ENCODE measurements at places on chromosomes 12 and 14.
A peak's percentile ranks its signal among the peaks of the same experiment; 100 is the strongest.

DNA sequence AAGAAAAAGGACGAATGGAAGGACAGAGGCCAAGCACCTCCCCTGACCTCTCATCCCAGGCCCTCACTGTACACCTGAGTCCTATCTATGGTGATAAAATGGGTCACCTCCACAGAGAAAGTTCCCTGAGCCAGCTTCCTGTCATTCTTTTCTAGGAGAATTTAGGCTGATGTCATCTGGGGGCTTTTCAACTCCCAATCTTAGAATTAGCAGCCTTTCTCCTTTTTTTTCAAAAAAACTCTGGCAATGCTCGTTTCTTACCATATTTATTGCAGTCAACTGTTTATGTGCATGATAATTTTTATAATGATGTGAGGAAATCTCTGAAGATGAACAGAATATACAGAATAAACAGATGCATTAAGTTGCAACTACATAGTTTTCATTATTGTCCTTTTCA lies 177.6 kb downstream of the SNAPC1 start:
- DNase-seq: no peak

- no peak for DNase-seq
Observed at GRCh38 chr14:93103392-93104080, 12.2 kb downstream of the ITPK1 start.

DNA sequence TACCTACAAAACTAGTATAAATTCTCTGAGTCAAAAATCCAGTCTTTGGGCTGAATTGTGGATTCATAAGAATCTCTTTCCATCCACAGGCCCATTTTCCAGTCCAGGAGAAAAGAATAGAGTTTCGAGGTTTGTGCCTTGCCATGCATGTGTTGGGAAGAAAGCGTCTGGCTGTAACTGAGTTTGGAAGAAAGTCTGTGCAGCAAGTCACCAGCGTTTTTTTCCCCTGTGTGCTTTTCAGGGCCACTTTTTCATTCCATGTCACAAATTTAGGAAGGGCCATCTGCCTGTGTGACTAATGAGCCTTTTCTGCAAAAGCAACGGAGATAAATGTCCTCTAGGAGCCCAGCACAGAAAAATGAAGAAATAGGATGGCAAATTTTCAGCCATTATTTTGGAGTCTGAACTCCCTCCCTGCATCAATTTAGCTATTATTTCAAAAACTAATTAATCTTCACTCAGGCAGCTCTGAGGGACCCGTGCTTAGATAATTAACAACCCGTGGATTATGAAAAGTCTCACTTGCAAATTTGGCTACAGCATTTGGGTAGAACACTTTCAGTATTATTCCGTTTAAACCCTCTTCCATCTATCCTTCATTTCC lies 261.5 kb downstream of the SUDS3 start:
- DNase-seq: no peak

GRCh38 chr14:99383472-99384449 lies 96.9 kb downstream of the SETD3 start:
- no peak for DNase-seq

GRCh38 chr12:30026621-30027234 lies 243.0 kb upstream of the TMTC1 start:
- DNase-seq: peak; percentile 60

DNA sequence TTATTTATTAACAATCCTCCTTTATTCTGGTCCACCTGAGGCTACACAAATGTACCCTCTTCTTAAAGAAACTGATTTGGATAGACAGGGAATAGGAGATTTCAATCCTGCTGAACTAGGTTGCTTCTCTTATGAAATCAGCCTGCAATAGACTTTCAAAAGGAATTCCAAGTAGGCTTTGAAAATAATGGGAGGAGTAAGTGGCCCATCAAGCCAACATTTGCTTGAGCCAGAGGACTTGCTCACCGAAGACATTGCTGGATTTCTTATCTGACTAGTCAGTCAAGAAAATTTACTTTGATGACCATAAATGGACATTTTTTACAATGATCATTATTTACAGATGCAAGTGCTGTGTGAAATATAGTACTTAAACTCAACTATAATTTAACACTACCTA lies 82.8 kb upstream of the RASSF8 start:
- DNase-seq: no peak
